WTC11 (cell line): ENCODE measurements at places on chromosomes 3 and 15. TPM values are rescaled to one million over a fixed set of nuclear protein-coding genes. Genes with fewer than 3 reads are reported as not detected.

Gene DLL4
- total RNA-seq, result 0.94 to 1.6 TPM (median 1.1 TPM) in 3 replicates

Gene CTXN2
- 0.07 to 0.16 TPM (median 0.07 TPM) in 3 replicates for total RNA-seq

Gene NANOGP8
- total RNA-seq, result 1.9 to 2.1 TPM (median 1.9 TPM) in 3 replicates

Gene CCDC33
- 5.6 to 10.6 TPM (median 6.1 TPM) in 3 replicates for total RNA-seq

Gene ZNF620
- 15.6 to 19.8 TPM (median 17.2 TPM) in 3 replicates for total RNA-seq

Gene ADGRG7
- total RNA-seq, result not detected in 3 replicates

Gene KNL1
- 18.4 to 24.0 TPM (median 21.1 TPM) in 3 replicates for total RNA-seq

DNA sequence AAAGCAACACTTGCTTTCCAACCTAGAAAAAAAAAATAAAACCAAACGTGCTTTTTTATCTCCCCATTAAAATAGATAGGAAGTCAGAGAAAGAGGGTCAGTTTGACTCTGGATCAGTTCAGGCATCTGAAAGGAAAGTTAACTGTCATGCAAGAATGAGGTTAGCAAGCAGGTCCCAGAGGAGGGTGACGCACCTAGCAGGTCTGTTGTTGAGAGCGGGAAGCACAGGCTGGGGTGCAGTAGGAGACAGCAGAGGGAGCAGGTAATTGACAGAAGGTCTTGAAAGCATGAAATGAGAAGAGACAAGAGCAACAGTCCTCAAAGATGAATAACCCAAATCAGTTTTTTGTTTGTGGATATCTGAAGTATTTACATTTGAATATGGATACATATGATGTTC lies 82.5 kb downstream of the ANO10 start:
- DNase-seq, result peak; percentile 25
- no peaks in the 10 kb centered on the region for H3K27me3 ChIP-seq
- no peaks in the 10 kb centered on the region for H3K36me3 ChIP-seq
- peaks cover 58% of the 10 kb centered on the region for H3K4me1 ChIP-seq
- H3K4me3 ChIP-seq, result no peak overlapping the region; the same call in 1 of the 2 replicates
- H3K27ac ChIP-seq, result peak overlapping the region; percentile 87; the same call in 1 of the 2 replicates

DNA sequence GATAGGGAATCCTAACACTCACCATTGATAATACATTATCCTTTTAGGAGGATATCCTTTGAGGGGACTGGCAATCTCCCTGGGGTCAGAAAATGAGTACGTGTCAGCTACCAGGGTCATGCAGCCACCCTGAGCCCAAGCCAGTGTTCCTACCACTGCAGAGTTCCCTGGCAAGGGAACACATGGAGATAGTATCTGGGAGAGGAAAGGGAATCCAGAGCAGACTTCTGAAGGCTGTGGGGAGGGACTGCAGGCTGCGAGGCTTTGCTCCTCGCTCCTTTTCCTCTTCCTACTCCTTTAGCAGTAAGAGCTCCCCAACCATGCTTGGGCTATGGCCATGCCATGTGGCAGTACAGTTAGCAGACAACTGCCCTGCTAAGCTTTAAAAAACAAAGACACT lies 62.9 kb upstream of the TJP1 start:
- no peaks in the 10 kb centered on the region for H3K36me3 ChIP-seq
- no peak overlapping the region for H3K4me3 ChIP-seq
- no peak for DNase-seq
- no peaks in the 10 kb centered on the region for H3K27me3 ChIP-seq
- H3K4me1 ChIP-seq, result peaks cover 42% of the 10 kb centered on the region
- no peak overlapping the region for H3K27ac ChIP-seq

- H3K4me3 ChIP-seq, result no peak overlapping the region
- H3K4me1 ChIP-seq, result peaks cover 10% of the 10 kb centered on the region
- no peak for DNase-seq
- no peaks in the 10 kb centered on the region for H3K27me3 ChIP-seq
Measured at GRCh38 chr3:151328298-151328995, 902 bp downstream of the P2RY13 start.

DNA sequence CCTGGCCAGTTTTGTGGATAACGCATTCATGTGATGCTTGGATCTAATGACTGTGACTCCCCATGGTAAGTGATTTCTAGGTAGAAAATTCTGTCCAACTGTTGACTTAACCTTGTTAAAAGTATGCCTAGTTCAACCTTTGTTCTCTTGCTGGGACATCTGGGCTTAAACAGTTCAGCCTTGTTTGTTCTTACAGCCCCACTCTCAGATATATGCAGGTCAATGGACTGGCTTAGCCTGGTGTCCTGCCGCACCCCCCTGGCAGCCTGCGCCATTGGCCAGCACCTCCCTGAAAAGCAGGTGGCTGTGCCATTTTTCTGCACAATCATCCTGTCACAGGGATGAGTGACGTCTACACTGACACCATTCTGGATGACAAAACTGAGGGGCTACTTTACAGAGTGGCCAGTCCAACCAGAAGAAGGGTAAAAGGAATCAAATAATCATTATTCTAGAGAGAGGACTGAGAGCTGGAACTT lies 244.7 kb upstream of the ONECUT1 start:
- no peaks in the 10 kb centered on the region for H3K36me3 ChIP-seq
- no peak overlapping the region for H3K27ac ChIP-seq
- 0 out of 2 replicates have a peak, but pooled peaks cover 5% of the 10 kb centered on the region for H3K4me1 ChIP-seq
- no peaks in the 10 kb centered on the region for H3K27me3 ChIP-seq
- no peak for DNase-seq
- H3K4me3 ChIP-seq, result no peak overlapping the region

GRCh38 chr15:78061963-78062427 lies 15.5 kb downstream of the TBC1D2B start:
- H3K4me1 ChIP-seq, result peaks cover 8% of the 10 kb centered on the region
- H3K36me3 ChIP-seq, result no peaks in the 10 kb centered on the region
- DNase-seq, result peak; percentile 7
- no peaks in the 10 kb centered on the region for H3K27me3 ChIP-seq

DNA sequence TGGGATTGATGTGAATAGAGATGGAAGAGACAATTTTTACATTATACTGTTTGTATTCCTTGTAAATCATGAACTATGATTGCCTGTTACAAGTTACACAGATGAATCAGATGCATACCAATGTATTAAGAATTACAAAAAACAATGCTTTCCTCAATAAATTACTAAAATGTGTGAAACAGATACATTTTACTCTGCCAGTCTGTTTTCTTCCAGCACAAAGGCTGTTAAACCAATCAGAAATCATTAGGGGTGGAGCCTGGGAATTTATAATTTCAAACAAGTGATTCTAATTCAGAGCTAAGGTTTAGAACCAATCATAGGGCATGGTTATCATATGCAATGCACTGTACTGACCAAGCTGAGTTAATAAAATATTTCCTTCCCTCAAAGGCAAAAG lies 21.8 kb upstream of the ANKRD28 start:
- H3K4me3 ChIP-seq, result no peak overlapping the region
- no peak overlapping the region for H3K27ac ChIP-seq
- no peaks in the 10 kb centered on the region for H3K27me3 ChIP-seq

DNA sequence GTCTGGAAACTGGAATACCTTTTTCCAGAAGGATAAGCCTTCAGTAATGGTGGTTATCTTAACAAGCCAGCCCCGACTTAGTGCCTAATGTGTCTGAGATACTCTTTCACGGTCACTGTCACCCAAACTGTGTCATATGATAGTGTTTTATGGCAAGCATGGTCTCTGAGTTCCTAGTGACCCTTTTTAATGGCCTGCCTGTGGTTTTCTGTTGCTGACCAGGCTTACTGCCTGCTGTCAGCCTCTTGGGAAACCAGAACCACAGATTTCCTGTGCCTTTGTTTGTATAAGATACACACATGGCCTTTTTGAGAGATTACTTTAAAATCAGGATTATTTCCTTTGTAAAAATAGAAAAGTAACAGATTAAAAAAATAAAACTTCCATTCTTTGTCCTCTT lies 22.4 kb downstream of the HPS3 start:
- no peak overlapping the region for H3K4me3 ChIP-seq
- no peaks in the 10 kb centered on the region for H3K27me3 ChIP-seq
- H3K4me1 ChIP-seq, result peaks cover 13% of the 10 kb centered on the region
- H3K36me3 ChIP-seq, result peaks cover 54% of the 10 kb centered on the region
- no peak for DNase-seq
- peak overlapping the region; percentile 86 for H3K27ac ChIP-seq

DNA sequence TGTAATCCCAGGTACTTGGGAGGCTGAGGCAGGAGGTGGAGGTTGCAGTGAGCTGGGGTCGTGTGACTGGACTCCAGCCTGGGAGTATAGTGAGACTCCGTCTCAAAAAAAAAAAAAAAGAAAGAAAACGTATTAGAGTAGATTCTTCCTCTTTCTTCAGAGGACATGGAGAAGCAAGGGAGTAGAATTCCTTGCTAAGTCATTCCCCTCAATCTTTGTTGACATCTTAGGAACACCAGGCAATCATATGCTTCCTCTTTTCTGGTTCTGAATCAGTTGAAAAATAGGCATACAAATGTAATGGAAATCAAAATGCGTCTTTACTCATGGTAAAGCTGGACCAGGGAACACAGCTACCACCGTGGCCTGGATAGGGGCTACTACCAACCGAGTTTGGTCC lies 38.3 kb upstream of the ATOSA start:
- H3K27me3 ChIP-seq, result no peaks in the 10 kb centered on the region; the same call in 1 of the 2 replicates
- H3K4me1 ChIP-seq, result peaks cover 8% of the 10 kb centered on the region
- no peak overlapping the region for H3K27ac ChIP-seq
- H3K36me3 ChIP-seq, result no peaks in the 10 kb centered on the region

DNA sequence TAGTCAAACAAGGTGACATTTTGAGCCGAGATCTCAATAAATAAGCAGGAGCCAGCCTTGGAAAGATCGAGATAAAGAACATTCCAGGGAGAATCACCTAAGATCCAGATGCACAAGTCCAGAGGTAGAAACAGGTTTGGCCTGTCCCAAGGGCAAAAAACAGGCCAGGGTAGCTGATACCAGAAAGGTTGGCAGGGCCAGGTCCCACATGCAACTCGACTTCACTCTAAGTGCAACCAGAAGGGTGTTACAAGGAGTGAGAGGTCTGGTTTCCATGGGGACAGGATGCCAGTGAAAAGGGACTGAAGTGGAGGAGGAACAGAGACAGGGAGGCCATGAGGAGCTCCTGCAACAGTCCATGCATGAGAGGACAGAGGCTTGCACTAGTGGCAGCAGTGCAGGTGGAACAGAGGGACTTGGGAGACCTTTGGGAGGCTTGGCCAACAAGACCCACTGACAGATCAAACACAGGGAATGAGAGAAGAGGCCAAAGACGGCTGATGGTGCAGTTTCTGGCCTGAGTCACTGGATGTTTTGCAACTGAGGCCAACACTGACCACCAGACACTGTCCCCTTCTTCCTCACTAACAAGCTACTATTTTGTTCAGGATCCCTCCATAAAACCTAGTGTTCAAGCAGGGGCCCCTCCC lies 5.2 kb downstream of the TPRA1 start:
- peaks cover 10% of the 10 kb centered on the region for H3K4me1 ChIP-seq
- H3K27ac ChIP-seq, result no peak overlapping the region
- DNase-seq, result no peak
- H3K36me3 ChIP-seq, result 0 out of 2 replicates have a peak, but pooled peaks cover 2% of the 10 kb centered on the region
- H3K4me3 ChIP-seq, result no peak overlapping the region

DNA sequence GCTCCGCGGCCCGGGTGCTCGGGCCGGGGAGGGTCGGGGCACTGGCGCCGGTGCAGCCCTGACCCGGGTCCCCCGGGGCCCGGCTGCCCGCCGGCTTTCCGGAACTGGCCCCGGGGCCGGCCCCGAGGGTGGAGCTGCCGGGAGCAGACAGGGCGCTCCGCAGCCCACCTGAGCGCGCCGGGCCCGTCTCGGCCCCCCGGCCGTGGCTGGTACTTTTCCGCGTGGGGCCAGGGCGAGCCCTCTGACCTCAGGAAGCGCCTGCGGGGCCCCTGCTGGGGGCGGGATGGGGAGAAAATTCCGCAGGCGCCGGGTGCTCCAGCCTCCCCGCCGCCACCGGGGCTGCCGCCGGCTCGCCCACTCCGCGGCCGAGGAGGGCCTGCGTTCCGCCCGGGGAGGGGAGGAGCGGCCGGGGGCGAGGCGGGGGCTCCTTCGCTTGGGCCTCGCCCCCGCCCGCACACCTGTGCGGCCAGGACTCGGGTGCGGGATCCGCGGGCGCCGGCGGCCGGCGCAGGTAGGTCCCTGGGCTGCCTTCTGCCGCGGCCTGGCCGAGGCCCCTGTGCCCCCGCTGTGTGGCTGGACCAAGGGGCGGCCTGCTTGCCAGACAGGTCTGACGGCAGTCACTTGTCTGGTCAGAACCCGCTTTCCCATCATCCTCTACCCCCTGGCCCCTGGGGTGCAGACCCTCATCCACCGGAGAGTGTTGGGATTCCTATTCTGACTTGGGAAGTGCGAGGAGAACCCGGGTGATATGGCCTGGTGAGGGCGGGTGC lies 3.5 kb downstream of the FURIN start:
- H3K27me3 ChIP-seq, result no peaks in the 10 kb centered on the region
- peak overlapping the region; percentile 63 for H3K4me3 ChIP-seq
- H3K36me3 ChIP-seq, result peaks cover 7% of the 10 kb centered on the region; the same call in 1 of the 2 replicates

GRCh38 chr3:10766049-10766705 lies 49.9 kb upstream of the SLC6A11 start:
- no peak overlapping the region for H3K27ac ChIP-seq
- H3K27me3 ChIP-seq, result no peaks in the 10 kb centered on the region; the same call in 1 of the 2 replicates
- H3K4me1 ChIP-seq, result peaks cover 5% of the 10 kb centered on the region
- no peak overlapping the region for H3K4me3 ChIP-seq

DNA sequence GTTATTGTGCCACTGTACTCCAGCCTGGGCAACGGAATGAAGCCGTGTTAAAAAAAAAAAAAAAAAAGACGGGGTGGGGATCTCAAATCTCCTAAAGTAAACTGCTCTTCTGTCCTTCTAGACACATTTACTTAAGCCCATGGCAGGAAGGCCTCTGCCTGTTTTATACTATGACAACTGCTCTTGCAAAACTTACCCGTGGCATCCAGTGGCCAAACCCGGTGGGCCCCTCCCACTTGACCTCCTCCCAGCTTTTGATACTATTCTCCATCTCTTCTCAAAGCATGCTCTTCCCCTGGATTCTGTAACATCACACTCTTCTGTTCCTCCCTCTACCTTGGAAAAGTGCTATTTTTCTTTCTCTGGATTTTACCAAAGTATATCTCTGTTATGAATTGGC lies 112.2 kb downstream of the RFTN1 start:
- DNase-seq, result no peak
- no peaks in the 10 kb centered on the region; the same call in 1 of the 2 replicates for H3K27me3 ChIP-seq
- peaks cover 12% of the 10 kb centered on the region for H3K4me1 ChIP-seq
- no peak overlapping the region for H3K4me3 ChIP-seq

GRCh38 chr15:40088929-40089755 lies 19.5 kb downstream of the BMF start:
- H3K27ac ChIP-seq, result peak overlapping the region; percentile 90
- peaks cover 14% of the 10 kb centered on the region for H3K36me3 ChIP-seq
- H3K4me3 ChIP-seq, result peak overlapping the region; percentile 13; the same call in 1 of the 2 replicates
- H3K4me1 ChIP-seq, result peaks cover 83% of the 10 kb centered on the region
- no peaks in the 10 kb centered on the region; the same call in 1 of the 2 replicates for H3K27me3 ChIP-seq

DNA sequence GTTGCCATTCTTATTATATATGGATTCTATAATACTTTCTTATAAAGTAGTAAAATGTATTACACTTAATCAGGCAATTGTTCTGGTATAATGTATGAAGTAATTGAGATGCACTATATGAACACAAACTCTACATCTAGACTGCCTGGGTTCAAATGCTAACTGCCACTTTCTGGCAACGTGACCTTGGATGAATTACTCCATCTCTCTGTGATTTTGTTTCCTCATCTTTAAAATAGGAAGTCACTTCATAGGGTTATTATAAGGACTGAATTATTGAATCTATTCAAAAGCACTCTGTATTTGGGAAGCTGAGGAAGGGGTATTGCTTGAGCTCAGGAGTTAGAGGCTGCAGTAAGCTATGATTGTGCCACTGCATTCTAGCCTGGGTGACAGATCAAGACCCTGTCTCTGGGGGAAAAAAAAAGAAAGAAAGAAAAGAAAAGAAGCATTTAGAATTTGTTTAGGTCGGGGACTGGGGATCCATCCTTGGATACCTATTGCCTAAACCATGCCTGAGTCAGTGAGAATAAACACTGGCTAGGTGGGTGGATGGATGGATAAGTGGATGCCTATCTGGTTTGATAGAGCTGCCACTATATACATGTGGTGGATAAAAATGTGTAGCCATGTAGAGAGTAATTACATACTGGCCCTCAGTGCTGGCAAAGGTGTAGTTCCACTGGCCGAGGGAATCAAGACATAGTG lies 2.5 kb downstream of the TM4SF1 start:
- peaks cover 13% of the 10 kb centered on the region for H3K36me3 ChIP-seq
- no peak for DNase-seq
- H3K4me1 ChIP-seq, result peaks cover 37% of the 10 kb centered on the region
